D721Med (cell line): ENCODE measurements at places on chromosomes 3 and 15.

DNA sequence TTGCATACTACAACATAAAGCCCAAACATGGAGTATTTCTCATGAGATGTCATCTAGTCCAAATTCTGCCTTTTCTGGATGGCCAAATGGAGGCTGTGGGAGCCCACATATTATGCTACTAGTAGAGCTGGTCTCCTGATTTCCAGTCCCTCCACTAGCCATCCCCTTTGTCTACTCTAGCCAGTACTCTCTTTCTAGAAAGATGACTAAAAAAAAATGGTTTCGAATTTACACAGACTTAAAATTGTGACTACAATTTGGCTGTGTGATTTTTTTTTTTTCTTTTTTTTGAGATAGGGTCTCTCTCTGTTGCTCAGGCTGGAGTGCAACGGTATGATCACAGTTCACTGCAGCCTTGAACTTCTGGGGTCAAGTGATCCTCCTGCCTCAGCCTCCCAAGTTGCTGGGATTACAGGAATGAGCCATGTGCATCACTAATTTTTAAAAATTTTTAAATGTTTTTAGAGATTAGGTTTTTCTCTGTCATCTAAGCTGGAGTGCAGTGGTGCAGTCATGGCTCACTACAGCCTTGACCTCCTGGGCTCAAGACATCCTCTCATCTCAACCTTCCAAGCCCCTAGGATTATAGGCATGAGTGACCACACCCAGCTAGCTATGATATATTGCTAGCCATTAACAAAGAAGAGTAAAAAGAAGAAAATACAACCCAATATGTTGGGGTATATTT lies 273.9 kb downstream of the ADAMTSL3 start:
- DNase-seq = no peak

- no peak for DNase-seq
Observed at GRCh38 chr3:66093981-66094380, 55.3 kb upstream of the MAGI1 start.

DNA sequence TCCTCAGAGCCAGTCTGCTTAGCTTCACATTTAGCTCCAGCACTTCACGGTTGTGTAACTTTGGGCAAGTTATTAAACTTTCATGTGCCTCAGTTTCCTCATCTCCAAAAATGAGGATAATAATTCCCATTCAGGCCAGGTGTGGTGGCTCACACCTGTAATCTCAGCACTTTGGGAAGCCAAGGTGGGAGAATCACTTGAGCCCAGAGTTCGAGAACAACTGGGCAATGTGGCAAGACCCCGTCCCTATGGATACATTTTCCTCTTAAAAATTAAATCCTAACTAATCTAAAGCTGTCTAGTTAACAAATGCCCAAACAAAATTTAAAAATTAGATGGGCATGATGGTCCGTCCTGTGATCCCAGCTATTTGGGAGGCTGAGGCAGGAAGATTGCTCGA lies 7.2 kb downstream of the RCN2 start:
- DNase-seq = no peak

DNA sequence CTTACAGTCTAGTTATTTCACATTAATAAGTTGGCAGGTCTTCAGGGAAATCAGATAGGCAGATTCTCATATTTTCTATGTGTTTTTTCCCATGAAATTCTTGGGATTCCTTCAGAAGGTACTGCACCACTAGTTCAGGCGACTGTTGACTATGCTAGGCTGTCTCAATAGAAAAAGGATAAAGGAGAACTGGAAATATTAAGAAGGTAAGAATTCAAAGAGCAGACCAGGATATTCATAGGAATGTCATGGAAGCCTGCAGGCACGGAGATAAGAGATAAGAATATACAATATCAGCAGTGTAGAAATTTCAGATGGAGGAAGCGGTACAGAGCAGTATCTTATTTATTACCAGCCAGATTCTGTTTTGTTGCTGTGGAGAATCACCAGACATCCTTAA lies 432.1 kb upstream of the MDFIC2 start:
- no peak for DNase-seq

- no peak for DNase-seq
Observed at GRCh38 chr3:57434041-57434440, 110.1 kb downstream of the DNAH12 start.

DNA sequence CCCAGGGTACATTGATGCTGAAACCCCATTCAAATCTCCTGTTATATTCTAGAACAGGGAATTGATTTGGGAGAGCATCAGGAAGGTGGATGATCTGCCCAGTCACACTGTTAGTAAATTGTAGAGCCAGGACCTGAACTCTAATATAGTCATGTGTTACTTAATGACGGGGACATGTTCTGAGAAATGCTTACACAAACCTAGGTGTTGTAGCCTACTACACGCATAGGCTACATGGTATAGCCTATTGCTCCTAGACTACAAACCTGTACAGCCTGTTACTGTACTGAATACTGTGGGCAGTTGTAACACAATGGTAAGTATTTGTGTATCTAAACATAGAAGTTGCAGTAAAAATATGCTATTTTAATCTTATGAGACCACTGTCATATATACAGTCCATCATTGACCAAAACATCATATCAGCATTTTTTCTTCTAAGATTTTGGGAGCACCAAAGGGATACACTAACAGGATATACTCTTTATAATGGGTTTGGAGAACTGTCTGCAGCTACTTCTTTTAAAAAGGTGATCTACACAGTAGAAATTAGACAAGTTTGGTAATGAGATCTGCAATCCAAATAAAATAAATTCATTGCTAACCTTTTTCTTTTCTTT lies 5.8 kb downstream of the B2M start:
- no peak for DNase-seq

GRCh38 chr15:78243058-78243457 lies 8.7 kb upstream of the ACSBG1 start:
- DNase-seq = no peak

DNA sequence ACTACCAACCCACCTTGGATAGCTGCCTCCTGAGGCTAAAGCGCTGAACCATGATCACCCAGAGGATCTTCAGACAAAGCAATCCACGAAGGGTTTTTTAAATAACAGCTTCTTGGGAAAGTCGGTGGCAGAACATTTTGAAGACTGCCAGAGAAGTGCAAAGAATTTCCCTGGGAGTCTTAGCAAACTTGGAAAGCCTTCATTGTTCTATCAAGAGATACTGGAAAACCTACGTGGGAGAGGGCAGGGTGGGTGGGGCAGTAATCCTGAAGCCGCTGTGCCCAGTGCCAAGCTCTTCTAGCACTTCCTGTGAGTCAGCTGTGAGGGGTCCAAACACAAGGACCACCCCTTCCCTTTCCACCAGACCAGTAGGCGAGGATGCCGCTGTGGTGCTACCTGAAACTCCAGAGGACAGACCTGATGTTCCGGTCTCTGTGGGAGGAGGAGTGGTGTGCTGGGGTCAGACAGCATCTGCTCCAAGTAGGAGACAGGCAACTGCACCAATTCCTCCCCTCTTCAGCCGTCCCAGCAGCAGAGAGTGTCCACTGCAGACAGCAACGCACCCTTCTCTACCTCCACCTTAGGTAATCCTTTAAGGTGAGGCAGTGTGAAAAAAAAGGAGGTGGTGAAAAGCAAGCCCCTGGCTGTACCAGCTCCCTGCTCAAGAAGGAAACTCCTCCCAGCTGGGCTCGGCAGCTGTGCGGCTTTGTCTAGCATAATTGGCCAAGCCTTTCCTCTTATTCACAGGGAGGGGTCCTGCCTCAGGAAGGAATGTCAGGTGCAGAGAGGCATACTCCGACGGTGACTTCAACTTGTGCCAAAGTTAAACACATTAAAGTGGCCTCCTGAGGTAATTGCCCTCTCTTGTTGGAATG lies 99.0 kb downstream of the TMCC1 start:
- DNase-seq = no peak

GRCh38 chr15:55902981-55903380 lies 90.4 kb downstream of the NEDD4 start:
- DNase-seq = no peak

GRCh38 chr15:63347074-63347857 lies 34.4 kb downstream of the CA12 start:
- DNase-seq = no peak

DNA sequence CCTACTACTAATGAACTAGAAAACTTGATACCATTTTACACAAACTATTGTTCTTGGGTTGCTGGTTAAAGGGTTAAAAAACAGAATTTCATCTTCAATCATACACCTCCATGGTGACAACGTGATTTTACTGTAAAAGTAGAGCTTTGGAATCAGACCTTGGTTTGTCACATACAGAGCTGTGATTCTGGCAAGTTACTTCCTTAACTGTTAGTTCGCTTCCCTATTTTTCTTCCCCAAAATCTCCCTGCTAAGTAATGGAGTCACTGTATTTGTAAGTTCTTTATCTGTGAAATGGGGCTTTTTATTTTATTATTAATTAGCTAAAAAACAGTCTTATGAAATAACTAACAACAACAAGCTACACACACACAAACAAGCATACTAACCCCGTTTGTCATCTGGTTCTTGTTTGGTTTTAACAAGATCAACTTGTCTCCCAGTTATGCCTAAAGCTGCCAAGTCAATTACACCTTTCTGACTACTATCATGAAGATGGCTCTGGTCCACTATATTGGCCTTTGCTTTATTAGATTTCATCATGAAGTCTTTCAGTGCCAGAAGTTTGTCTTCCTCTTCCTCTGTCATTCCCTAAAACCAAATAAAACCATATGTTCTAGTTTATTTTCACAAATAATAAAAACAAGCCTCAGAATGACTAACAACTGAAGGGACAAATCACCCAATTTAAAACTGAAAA lies 38.6 kb downstream of the PIK3R4 start:
- DNase-seq = no peak

- no peak for DNase-seq
Observed at GRCh38 chr3:29521293-29521692, 240.4 kb downstream of the RBMS3 start.

- DNase-seq = no peak
Observed at GRCh38 chr15:33616475-33616874, 305.7 kb downstream of the RYR3 start.

GRCh38 chr3:66052721-66053549 lies 14.2 kb upstream of the MAGI1 start:
- DNase-seq = no peak

DNA sequence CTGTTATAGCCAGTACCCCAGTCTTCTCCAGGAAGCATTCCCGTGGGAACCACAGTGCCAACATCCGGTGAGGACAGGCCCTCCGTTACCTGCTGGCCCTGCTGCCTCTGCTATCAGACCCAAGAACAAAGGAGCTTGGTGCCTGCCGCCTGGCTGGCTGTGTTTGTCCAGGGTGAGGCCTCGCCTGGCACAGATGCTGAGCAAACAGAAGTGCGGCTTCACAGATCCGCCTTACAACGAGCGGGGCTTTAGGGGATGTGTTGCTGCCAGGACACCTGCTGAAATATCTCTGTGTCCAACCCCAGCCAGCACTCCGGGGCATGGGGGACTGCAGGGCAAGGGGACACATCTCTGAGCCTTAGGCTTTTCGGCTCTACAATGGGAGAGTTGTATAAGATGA lies 2.2 kb upstream of the EPHB3 start:
- no peak for DNase-seq

GRCh38 chr3:172550347-172550943 lies 27.2 kb upstream of the TNFSF10 start:
- no peak for DNase-seq

GRCh38 chr15:70385052-70385451 lies 287.3 kb upstream of the TLE3 start:
- DNase-seq = no peak

DNA sequence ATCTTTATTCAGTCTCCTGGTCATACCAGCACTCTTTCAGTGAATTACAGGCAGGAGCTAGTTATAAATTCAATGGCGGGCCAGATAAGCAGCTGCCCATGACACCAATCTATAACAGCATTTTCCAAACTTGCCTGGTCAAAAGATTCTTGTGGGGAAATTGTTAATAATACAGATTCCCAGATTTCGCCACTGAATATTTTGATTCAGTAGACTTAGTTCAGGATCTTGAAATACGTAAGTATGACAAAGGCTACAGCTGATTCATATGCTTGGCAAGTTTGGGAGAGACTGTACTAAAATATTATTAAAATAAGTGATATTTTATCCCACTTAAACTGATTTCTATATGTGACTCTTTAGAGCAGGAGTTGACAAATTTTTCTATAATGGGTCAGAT lies 119.3 kb downstream of the TMCO5A start:
- DNase-seq = no peak

DNA sequence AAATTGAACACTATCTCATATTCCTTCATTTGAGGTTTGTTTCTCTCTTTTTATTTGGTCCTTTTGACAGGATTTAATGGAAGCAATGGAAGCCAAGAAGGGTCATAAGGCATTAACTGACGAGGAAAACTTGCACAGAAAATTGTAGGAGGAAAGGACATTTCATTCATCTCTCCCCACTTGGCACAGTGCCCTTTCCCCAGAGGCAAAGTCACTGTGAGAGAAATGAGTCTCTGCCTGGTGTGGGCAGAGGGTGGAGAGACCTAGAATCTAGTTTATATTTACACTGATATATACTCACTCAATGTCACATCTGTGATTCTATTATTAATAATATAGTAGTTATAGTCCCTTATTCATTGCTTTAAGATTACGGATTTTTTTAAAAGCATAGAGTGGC lies 324.6 kb upstream of the IL12A start:
- no peak for DNase-seq

- DNase-seq = no peak
Observed at GRCh38 chr3:55272031-55272645, 215.0 kb downstream of the WNT5A start.

DNA sequence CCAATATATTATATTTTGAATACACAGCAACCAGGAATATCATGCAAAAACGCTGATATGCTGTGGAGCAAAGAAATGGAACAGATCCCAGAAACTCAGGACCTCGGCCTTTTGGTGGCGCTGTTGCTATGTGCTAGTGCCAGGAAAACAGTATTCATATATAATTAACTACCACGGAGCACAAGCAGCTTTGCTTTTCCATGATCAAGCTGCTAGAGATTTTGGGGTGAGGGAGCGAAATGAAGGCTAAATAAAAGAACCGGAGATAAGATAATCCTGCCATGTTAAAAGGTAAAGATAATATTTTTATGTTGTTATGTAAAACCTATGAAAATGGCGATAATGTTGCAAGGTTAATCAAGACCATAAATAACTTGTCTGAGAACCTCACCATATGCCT lies 157.7 kb upstream of the FAM3D start:
- DNase-seq = no peak

GRCh38 chr3:128559486-128560225 lies 66.7 kb upstream of the GATA2 start:
- no peak for DNase-seq

GRCh38 chr15:35937380-35937779 lies 391.4 kb upstream of the DPH6 start:
- no peak for DNase-seq

DNA sequence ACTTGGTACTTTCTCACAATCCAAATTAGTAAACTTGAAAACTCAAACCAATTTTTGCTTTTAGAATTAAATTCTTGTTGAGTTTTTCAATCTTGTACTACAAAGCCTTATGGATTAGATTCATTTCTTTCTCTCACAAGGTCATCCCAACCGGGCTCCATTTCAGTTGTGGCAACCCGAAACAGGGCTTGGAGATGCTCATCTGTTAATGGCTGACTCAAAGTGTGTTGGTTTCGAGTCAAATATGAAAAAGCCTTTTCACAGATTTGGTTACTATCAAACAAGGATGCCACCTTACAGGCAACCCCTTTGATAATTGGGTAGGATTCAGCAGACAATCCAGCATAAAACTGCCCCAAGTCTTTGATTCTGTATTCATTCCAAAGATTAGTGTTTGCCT lies 1.8 kb downstream of the EPM2AIP1 start:
- no peak for DNase-seq
